Kidney capillary endothelial cell (primary cell): ENCODE measurements at places on chromosomes 3 and 15.
A peak's percentile ranks its signal among the peaks of the same experiment; 100 is the strongest.

DNA sequence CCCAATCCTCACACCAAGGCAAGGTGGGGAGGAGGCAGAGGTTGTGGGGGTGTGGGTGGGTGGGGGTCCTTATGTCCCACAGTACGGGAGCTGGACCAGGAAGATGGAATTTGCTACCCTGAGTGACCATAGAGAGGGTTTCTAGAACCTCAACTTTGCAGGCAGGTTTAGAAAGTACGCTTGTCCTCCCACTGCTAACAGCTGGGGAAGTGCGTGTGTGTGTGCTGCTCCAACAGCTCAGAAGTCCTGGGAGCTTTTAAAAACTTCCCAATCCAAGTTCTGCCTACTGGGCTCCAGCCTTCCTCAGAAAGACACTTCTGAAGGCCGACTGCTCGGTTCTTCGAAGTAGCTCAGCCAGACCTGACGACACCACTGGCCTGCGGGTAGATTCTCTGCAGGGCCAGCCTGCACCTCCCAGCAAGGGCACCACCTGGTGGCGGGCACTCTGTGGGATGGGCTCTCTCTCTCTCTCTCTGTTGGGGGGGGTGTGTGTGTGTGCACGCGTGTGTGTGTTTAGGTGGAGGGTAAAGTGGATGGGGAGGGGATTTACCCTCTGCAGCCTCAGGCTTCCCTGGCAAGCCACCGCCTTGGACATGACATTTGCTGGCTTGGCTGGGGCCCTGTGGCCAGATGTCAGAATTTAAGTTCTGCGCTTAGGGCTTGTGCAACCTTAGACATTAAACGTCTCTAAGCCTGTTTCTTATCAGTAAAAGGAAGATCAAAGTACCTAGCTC, 15.6 kb downstream of the TMEM158 start:
- peak; percentile 70 for DNase-seq

DNA sequence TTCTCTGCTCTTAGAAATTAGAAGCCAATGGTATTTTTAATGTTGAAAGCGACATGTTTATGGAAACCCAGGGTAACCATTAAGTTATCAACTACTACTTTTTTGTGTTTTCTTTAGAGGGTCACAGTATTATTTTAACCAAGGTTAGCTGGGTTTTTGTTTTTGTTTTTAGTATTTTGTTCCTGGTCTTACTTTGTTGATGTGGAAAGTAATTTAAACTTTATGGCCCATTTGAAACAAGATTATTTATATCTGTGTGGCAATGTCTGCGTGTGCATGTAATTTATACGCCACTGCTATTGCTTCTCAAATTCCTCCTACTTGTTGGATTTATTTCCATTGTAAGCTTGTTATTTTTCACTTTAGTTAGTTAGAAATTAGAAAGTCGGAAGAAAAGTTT, 722.1 kb upstream of the NR2F2 start:
- DNase-seq = no peak

- no peak for DNase-seq
These were observed 50.0 kb downstream of the DRD3 start for GRCh38 chr3:114128826-114129225.

DNA sequence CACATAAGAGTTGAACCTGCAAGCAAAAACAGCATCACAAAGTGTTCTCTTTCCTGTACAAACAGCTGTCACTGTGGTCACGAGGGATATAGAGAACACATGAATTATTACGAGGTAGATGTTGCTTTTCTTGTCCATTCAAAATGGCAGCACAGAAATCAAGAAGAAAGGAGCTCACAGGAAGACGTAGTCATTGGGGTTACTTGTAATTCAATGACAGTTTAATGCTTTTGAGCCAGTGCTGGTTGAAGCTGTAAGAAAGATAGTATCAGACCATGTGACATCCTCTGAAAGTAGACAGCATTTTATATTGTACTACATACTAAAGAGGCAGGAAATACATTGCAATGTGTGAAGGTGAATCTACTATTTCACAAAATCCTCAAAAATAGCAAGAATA, 140.4 kb downstream of the ABI3BP start:
- DNase-seq = no peak

- peak; percentile 86 for DNase-seq
These were observed 230.4 kb downstream of the ADAMTS17 start for GRCh38 chr15:100111125-100112060.

GRCh38 chr3:160531311-160531710, 34.1 kb downstream of the KPNA4 start:
- DNase-seq = peak; percentile 58

- DNase-seq = no peak
These were observed 50.8 kb upstream of the PRR23E start for GRCh38 chr3:127141921-127142730.

DNA sequence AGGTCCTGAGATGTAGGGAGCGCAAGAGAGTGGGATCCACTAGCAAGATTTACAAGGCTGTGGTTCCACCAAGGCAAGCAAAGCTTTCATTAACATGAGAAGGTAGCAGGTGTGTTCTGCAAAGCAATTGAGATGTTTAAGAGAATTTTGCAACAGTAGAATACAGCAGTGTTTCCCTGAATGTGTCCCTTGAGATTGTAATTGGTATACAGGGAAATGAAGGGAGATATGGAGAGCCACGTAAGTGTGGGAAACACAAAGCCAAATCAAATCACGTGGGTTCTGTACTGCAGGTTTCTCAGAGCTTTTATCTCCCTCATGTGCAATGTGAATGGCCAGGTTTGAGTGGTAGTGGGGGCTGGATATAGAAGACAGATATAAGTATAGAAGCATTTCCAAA, 67.3 kb downstream of the ATG7 start:
- DNase-seq = no peak

- DNase-seq = no peak
These were observed 103.4 kb downstream of the SEC22A start for GRCh38 chr3:123305192-123305591.

DNA sequence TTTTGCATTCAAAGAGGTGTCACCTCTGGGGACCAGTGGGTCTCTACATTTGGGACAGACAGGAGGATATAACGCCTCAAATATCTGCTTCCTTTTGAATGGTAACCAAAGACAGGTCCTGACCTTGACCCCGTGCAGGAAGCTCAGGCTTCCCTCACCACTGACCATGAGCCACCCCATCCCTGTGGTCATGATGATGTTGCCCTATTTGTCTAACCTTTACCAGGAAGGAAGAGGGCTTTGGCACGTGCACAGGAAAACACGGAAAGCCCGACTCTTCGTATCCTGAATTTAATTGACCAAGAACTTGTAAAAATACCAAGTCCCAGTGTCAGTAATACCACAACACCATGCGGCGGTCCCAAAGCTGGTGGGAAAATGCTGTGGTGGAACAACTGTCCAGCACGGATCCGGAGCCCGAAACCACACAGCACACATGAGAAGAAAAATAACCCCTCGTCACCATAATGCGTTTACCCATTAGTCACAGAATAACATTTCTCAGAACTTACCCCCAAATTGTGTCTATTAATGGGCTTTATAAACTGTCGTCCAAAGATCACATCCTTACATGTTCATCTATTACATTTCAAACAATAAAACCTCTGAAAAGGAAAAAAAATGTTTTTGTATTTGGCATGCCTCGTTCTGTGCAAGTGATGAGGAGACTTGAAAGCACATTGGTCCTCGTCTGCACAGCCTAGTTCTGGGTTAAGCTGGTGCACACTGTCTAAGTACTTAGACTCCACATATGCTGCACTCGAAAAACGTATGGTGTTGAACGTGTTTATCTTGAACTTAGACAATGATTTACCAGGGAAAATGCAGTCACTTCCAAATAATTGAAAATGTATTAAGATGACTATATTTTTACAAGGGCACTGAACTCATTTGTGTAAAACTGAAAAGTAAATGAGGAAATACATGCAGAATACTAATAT, 118.9 kb upstream of the IGF1R start:
- DNase-seq = no peak
